ENCODE measurements at places on chromosomes 16 and 17.

DNA sequence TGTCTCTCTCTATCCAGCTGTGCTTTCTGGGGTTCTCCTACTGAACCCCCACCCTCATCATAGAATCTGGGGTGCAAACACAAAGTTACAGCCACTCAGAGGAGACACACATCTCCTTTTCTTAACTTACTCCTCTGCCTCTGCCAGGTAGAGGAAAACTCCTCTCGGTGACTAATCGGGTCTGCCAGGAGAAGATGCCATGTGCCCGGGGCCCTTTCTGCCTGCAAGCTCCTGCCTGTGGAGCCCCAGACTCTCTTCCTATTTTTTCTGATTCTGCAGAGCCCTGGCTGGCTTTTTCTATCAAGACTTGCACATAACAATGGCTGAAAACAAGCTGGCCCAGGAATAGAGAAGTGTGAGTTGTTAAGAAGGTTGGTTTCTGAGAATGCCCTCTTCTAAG, 10.4 kb downstream of the SLC6A4 start:
- DNase-seq = no peak

DNA sequence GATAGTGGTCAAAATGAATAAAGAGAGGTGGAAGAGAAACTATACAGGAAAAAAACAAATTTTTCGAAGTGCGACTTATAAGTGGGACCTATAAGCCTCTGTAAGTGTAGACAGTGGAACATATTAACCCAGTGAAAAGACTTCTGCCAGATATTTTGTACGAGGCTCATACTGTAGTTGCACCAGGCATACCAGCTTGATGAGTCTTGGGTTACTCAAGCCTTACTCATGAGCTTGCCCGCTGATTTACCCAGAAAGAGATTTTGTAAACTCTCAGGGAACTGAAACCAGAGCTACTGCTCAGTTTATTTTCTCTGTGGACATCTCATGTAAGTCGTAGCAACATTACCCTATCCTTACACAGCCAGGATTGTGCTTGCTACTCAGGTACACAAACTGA, 708.0 kb upstream of the SOX9 start:
- no peak for DNase-seq

GRCh38 chr17:75109046-75109406, 743 bp upstream of the ARMC7 start:
- DNase-seq = no peak

GRCh38 chr17:11986942-11987329, 10.3 kb downstream of the ZNF18 start:
- no peak for DNase-seq

- DNase-seq = no peak
Observed at GRCh38 chr17:39763051-39763820, 25.5 kb downstream of the GRB7 start.

DNA sequence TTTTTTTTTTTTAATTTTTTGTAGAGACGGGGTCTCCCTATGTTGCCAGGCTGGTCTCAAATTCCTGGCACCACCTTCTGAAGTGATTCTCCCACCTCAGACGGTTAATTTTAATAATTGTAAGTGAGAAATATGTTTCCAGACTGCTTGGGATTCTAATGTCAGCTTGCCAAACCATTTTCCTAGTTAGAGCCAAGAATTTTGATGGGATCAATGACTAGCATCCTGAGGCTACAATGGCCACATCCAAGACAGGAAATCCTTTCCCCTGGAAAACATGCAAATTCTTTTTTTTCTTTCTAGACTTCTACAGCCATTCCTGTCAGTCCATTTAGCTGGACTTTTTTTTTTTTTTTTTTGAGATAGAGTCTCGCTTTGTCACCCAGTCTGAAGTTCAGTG, 32.6 kb downstream of the IGF2BP1 start:
- DNase-seq = no peak

- DNase-seq = no peak
Observed at GRCh38 chr16:1357906-1358566, 6.3 kb downstream of the GNPTG start.

GRCh38 chr16:56199164-56199563, 7.9 kb downstream of the GNAO1 start:
- DNase-seq = no peak

GRCh38 chr17:28827672-28828071, 14.9 kb downstream of the FAM222B start:
- no peak for DNase-seq

GRCh38 chr16:55154956-55155355, 169.0 kb upstream of the IRX6 start:
- DNase-seq = no peak

GRCh38 chr17:61289408-61290385, 109.9 kb upstream of the TBX2 start:
- no peak for DNase-seq
